ENCODE measurements at places on chromosomes 1 and 21.

DNA sequence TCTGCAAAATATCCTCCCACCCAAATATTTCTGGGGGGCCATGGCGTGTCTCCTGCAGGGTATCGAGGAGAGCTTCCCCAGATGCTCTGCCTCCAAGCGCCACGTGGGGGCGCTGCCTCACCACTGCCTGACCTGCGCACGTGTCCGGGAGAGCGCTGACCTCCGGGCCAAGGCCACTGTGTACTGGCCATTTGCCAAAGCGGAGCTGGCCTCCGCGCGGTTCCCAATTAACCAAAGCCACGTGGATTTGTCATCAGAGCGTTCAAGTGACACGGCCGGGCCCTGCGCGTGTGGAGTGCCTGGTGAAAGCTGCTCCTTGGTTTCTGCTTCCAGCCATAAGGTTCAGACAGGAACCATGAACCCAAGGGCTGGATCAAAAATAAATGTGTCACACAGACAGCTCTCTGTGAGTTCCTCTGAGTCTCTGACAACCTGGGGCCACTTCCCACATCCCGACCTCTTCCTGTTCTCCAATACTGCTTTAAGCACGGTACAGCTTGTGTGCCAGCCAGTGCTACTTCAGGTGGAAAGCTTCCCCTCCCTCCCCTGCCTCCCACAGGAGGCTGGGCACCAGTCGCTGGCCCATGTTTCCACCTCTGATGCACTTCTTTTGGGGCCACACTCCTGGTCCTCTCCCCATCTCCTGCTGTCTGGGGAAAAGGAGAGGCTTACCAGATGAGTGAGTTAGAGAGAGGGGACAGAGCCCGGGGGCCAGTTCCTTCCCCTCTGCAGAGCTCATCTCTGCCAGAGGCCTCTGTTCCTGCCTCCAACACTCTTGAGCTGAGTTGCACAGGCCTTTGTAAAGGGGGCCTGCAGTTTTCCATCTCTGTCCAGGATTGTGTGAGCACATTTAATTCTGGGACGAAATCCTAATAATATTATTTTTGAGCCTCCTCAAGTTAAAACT lies 26.1 kb downstream of the ZP4 start:
- DNase-seq = no peak

- no peak for DNase-seq
Measured at GRCh38 chr1:182596934-182597333, 7.3 kb downstream of the RGS16 start.

- DNase-seq = no peak
Measured at GRCh38 chr1:6184083-6184783, 4.1 kb upstream of the CHD5 start.

DNA sequence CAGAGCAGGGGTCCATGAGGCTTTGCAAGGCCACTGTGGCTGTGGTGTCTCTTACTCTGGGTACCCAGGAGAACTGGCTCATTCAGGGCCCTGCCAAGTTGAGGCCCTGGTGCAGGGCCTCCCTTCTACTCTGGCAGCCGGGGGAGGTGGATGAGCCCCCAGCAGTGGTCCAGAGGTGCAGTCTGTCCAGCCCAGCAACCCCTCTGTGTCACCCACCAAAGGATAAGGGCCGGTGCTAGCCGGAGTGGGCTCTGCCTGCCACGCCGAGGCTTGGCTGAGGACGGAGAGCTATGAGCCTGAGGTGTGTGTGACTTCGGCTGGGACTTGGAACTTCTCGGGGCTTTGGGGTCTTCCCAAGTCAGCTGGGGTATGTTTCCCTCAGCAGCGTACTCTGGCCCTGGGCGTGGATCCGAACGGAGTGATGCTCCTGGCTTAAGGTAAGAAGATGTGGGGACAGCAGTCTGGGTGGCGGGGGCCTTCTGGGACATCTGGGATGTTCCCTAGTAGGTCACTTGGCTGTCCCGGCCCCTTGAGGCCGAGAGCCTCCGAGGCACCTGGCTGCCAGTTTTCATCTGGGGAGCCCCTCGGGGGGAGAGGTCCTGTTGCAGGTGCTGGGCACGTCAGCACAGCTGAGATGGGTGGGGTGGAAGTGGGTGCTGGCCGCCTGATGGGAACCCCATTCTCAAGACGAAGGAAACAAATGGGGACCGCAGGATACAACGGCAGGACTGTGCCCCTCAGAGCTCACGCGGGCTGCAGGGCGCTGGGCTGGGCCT lies 25.9 kb downstream of the RUNX3 start:
- DNase-seq = no peak

GRCh38 chr1:184635980-184636431 lies 118.7 kb downstream of the EDEM3 start:
- no peak for DNase-seq

DNA sequence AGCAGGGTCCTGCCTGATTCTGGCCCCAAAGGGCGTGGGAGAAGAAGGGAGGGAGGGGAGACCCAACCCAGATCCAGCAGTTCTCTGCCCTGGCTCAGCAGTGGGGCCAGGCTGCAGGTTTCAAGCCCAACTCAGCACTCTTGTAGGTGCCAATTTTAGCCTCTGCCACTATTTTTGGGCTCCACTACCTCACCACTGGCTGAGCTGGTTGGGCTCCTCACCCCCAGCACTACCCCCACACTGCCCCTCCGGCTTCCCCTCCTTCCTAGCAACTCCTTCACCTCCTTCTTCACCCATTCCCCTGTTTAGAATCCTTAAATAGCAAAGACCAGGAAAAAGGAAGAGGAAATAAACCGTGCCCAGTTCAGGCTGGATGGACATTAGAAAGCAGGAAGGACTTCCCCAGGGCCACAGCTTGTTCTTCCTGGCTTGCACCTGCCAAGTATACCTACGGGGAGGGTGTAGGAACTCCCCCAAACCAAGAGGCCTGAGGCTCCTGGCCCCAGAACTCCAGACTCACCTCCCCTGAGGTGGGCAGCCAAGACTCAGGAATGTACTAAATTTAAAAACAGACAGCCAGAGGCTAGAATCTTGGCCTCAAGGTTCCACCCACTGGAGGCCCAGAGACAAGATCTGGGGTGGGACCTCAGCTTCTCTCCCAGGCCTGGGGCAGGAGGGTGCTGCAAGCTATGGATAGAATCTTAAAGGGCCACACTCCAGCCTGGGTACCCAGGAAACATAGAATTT lies 1.4 kb upstream of the ARHGEF2 start:
- DNase-seq = no peak

- DNase-seq = no peak
Measured at GRCh38 chr1:46682064-46682463, 10.4 kb downstream of the TEX38 start.

DNA sequence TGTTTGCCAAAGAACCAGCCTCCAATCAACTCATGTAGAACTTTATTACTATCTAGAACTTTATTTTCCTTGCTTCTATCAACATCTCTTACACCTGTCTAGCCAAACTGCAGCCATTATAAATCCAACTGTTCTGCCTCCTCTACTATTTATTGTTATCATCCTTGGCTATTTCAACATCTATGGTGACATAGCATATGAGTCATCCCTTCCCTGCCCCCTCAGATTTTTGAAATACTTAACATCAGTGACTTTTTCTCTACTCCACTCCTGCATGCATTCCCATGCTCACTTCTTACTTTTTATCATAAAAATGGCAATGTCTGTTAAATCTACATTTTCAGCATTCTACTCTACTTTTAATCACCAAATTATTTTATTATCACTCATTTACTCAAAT lies 544.9 kb upstream of the NEGR1 start:
- no peak for DNase-seq

DNA sequence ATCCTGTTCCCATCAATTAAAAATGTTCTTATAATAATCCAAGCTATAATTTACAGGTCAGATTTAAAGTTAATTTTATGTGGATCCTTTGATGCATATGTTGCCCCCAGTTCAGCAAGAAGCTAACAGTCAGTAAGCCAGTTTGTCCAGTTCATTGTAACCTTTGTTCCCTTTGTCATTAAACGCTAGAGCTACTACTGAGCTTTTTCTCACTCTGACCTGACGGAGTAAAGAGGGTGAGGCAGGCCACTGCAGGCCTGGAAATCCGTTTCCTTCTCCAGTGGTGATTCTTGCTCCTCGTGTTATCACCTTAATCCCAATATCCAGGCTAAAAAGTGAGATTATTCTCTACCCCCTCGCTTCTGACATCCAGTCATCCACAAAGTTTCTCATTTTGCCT lies 10.2 kb downstream of the YBX1 start:
- no peak for DNase-seq
